Kidney (tissue), 22 donors: ENCODE measurements at places on chromosomes 6 and 20. TPM values are rescaled to one million over a fixed set of nuclear protein-coding genes. Genes with fewer than 3 reads are reported as not detected.

FUCA2 gene
- 68.6 TPM for total RNA-seq

SLC4A11 gene
- total RNA-seq, result 7.6 TPM

DNA sequence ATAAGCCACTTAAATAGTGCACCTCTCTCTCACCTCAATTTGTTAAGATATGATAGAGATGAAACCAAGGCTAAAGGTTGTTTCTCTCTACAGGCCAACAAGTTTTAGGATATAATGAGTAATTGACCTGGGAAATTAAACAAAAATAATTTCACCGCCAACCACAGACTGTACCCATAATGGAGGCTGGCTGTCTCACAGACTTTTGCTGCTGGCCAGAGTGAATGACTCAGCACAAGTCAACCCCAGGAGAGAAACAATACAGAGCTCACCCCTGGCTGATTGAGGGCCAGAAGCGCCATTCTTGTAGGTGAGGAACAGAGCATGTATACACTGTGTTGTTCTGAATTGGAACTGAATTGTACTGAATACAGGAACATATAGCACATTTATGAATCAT, 99.9 kb downstream of the CAP2 start:
- no peak overlapping the region for H3K27ac ChIP-seq
- DNase-seq, result no peak
- H3K27me3 ChIP-seq, result no peaks in the 10 kb centered on the region
- no peaks in the 10 kb centered on the region for H3K4me1 ChIP-seq

- no peaks in the 10 kb centered on the region for H3K36me3 ChIP-seq
- DNase-seq, result no peak
- no peak overlapping the region for H3K27ac ChIP-seq
- no peak overlapping the region for H3K4me3 ChIP-seq
- peaks cover 10% of the 10 kb centered on the region for H3K27me3 ChIP-seq
Measured at GRCh38 chr20:62707921-62708521, 615 bp upstream of the NTSR1 start.

GRCh38 chr20:63617876-63618265, 9.0 kb downstream of the GMEB2 start:
- no peaks in the 10 kb centered on the region for H3K27me3 ChIP-seq
- no peak overlapping the region for H3K27ac ChIP-seq
- no peak overlapping the region for H3K4me3 ChIP-seq
- H3K36me3 ChIP-seq, result no peaks in the 10 kb centered on the region
- no peak for DNase-seq

DNA sequence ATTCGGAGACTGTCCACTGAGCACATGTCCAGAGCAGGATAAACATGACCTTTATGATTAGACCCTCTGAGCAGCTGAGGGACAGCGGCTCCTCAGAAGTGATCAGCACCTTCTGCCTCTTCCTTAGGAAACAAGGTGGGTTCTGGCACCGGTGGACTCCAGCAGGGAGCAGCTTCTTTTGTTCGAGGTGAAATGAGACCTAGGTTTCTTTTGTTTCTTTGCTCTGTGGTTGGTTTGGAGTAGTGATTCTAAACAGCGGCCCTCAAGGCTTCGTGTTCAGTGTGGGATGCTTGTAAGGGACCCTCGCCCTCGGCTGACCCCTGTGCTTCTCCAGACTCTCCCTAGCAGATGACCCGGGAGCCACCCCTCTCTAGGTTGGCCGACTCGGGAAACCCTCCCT, 14.6 kb upstream of the FRMD1 start:
- no peaks in the 10 kb centered on the region for H3K4me1 ChIP-seq
- H3K36me3 ChIP-seq, result no peaks in the 10 kb centered on the region
- no peak overlapping the region for H3K4me3 ChIP-seq
- no peak overlapping the region for H3K27ac ChIP-seq
- no peak for DNase-seq

DNA sequence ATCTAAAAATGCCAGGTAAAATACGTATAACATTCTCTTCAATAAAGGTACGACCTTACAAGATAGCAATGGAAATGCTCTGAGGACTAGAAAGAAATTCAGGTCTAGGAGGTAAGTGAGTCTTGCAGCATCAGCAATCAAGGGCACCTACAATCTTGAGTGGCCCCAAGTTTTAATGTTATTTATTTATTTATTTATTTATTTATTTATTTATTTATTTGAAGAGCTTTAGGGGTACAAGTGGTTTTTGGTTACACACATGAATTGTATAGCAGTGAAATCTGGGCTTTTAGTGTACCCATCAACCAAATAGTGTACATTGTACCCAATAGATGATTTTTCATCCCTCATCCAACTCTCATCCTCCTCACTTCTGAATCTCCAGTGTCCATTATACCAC, 574.0 kb upstream of the POU3F2 start:
- H3K36me3 ChIP-seq, result no peaks in the 10 kb centered on the region
- H3K27ac ChIP-seq, result no peak overlapping the region
- no peak for DNase-seq
- H3K4me1 ChIP-seq, result no peaks in the 10 kb centered on the region
- H3K4me3 ChIP-seq, result no peak overlapping the region

GRCh38 chr20:62902926-62903615, 23.2 kb downstream of the DIDO1 start:
- H3K36me3 ChIP-seq, result peaks cover 42% of the 10 kb centered on the region
- no peak for DNase-seq
- H3K27ac ChIP-seq, result no peak overlapping the region
- H3K4me1 ChIP-seq, result no peaks in the 10 kb centered on the region

DNA sequence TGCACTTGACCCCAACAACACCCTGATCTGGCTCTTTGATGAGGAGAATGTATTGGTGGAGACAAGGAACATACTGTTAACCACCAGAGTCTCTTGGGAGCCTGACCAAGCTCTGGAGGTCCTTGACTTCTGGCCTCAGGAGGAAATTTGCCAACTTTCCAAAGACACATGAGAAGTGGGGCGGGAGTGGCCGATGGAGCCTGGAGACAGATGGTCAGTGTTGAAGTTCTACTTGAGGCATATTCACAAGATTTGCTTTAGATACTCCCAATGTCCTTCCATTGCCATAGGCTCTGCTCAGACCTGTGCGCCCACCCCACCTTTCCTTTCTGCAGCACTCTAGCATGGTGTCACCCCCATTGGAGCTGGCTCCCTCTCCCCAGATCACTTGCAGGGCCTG, 241.0 kb downstream of the SLC24A3 start:
- no peaks in the 10 kb centered on the region for H3K36me3 ChIP-seq
- H3K4me1 ChIP-seq, result no peaks in the 10 kb centered on the region
- H3K4me3 ChIP-seq, result no peak overlapping the region
- DNase-seq, result no peak
- H3K27me3 ChIP-seq, result peaks cover 4% of the 10 kb centered on the region
- no peak overlapping the region for H3K27ac ChIP-seq

GRCh38 chr20:32847964-32848363, 10.8 kb upstream of the EFCAB8 start:
- peaks cover 4% of the 10 kb centered on the region for H3K36me3 ChIP-seq
- no peaks in the 10 kb centered on the region for H3K4me1 ChIP-seq
- H3K4me3 ChIP-seq, result no peak overlapping the region
- H3K27me3 ChIP-seq, result no peaks in the 10 kb centered on the region
- H3K27ac ChIP-seq, result no peak overlapping the region
